ENCODE measurements at places on chromosomes 6 and 20. TPM values are rescaled to one million over a fixed set of nuclear protein-coding genes. Genes with fewer than 3 reads are reported as not detected.

Gene SLC2A10
- 0.06 TPM for total RNA-seq

Gene FOXQ1
- total RNA-seq = not detected

Gene AFDN
- total RNA-seq = 15.4 TPM

Gene KIAA1586
- 8.5 TPM for total RNA-seq

Gene ECT2L
- total RNA-seq = not detected

Gene TMEM200A
- 0.16 TPM for total RNA-seq

Gene TMX4
- 22.3 TPM for total RNA-seq

Gene MCM8
- total RNA-seq = 38.8 TPM

Gene FYN
- 287 TPM for total RNA-seq

Gene NXT1
- total RNA-seq = 45.9 TPM

Gene RCAN2
- not detected for total RNA-seq

Gene STX16
- 130 TPM for total RNA-seq

Gene PPP2R5D
- total RNA-seq = 96.0 TPM

Gene C4A
- 8.1 TPM for total RNA-seq

Gene DHX35
- total RNA-seq = 12.1 TPM

Gene LY6G5C
- 1.8 TPM for total RNA-seq

Gene PRPH2
- not detected for total RNA-seq

Gene UBD
- not detected for total RNA-seq

Gene GTSF1L
- not detected for total RNA-seq

Gene CPNE5
- 3.0 TPM for total RNA-seq

Gene PPP1R14C
- not detected for total RNA-seq

Gene PHACTR3
- not detected for total RNA-seq

Gene RSPO3
- total RNA-seq = not detected

Gene PI3
- not detected for total RNA-seq

Gene NRN1
- total RNA-seq = 25.1 TPM

Gene WFDC2
- 2.5 TPM for total RNA-seq

Gene FAM83C
- not detected for total RNA-seq

Gene PTPRT
- total RNA-seq = not detected

Gene SLC44A4
- not detected for total RNA-seq

Gene WFDC10B
- total RNA-seq = not detected

Gene ADGRF5
- not detected for total RNA-seq

Gene NOTCH4
- total RNA-seq = 0.70 TPM

Gene SPEF1
- total RNA-seq = 0.14 TPM

Gene CDK19
- 14.3 TPM for total RNA-seq

Gene GFRAL
- not detected for total RNA-seq

Gene PBOV1
- not detected for total RNA-seq

Gene GNAS-AS1
- 3.0 TPM for total RNA-seq

Gene BMP7
- total RNA-seq = not detected

Gene OOEP
- total RNA-seq = not detected

Gene ULBP1
- total RNA-seq = 0.77 TPM

Gene DUSP15
- total RNA-seq = not detected

Gene TINAG
- not detected for total RNA-seq

Gene ANKRD66
- not detected for total RNA-seq

Gene ADGB
- total RNA-seq = not detected

Gene BMP5
- total RNA-seq = not detected

Gene BAK1
- 43.8 TPM for total RNA-seq

Gene BHLHE23
- total RNA-seq = not detected

Gene ISM1
- total RNA-seq = 0.50 TPM

Gene SLC25A27
- 1.9 TPM for total RNA-seq

Gene MATN4
- total RNA-seq = 1.4 TPM

Gene HLA-DQB1
- 34.7 TPM for total RNA-seq

Gene OR2B6
- total RNA-seq = not detected

Gene MMP24
- not detected for total RNA-seq

Gene ARMH2
- 0.31 TPM for total RNA-seq

Gene DACT2
- not detected for total RNA-seq

Gene ASIP
- total RNA-seq = not detected

Gene ANGPT4
- total RNA-seq = 0.06 TPM

Gene TRIM40
- total RNA-seq = not detected
